ENCODE measurements at places on chromosomes 12 and 14. TPM values are rescaled to one million over a fixed set of nuclear protein-coding genes. Genes with fewer than 3 reads are reported as not detected.

DNA sequence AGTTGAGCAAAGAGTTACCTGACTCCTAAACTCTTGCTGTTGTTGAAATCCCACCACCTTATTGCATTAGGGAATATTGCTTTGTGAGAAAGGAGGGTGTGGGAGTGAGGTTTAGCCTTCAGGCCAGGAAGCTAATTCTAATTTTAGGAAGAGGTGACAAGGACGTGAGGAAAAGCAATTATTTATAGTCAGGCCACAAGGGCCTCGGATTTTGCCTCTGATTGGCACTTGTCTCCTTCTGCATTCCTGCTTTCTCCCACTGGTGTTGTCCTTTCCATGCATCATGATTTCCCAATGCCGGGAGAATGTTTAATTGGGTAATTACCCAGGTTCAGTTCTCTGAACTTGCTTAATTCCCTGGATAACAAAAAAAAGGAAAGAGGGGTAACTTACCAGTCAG, 37.9 kb upstream of the SLC38A2 start:
- DNase-seq, result no peak

DNA sequence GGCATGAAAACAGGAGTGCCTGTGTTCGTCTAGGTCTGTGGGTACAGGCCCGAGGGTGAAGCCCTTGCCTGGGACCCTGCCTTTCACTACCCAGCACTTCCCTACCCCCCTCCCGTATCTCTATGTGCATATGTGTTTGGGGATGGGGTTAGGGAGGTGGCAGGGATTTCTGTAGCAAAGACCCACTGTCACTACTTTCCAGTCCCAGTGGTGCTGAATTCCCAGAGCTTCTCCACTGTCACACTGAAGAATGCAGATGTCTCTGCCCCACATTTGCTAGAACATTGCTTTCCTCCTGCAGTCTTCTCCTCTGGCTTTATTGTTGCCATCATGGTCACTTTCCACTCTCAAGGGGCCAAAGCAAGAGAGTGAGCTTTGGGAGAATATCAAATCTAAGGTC, 203.9 kb downstream of the MYRFL start:
- DNase-seq, result no peak

DNA sequence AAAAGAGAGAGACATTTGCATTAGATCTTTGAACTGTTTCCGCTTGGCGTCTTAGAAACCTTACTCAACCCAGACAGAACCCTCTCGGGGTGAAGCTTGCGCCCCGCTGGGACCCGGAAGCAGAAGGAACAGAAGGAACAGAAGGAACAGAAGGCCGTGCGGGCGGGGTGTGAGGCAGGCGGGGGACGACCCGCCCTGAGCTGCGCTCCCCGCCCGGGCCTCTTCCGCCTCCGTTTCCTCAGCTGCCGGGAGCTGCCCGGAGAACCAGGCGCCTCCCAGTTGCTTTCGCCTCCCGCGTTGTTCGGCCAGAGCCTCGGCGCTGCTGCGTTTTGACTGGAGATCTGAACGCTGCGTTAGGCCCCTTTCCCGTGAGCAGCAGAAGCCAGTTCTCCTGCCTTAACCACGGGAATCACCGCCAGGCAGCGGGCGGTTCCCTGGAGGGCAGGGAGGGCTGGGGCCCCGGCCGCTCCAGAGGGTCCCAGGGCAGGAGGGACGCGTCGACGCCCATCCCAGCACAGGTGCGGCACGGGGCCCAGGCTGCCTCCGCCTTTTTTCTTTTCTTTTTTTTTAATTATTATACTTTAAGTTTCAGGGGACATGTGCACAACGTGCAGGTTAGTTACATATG, 19.3 kb upstream of the MMP17 start:
- DNase-seq, result peak; percentile 52

The GPR65 gene
- 1.1 TPM for total RNA-seq

The DPPA3 gene
- not detected for total RNA-seq

The FAM90A1 gene
- 0.16 TPM for total RNA-seq

Data from left cardiac atrium (tissue), 4 donors.